ENCODE measurements at places on chromosomes 7 and 10.

- no peak for DNase-seq
Observed at GRCh38 chr10:114697061-114697598, 39.1 kb upstream of the ABLIM1 start.

GRCh38 chr10:96721207-96721572 is 876 bp upstream of the PIK3AP1 start:
- DNase-seq = no peak

DNA sequence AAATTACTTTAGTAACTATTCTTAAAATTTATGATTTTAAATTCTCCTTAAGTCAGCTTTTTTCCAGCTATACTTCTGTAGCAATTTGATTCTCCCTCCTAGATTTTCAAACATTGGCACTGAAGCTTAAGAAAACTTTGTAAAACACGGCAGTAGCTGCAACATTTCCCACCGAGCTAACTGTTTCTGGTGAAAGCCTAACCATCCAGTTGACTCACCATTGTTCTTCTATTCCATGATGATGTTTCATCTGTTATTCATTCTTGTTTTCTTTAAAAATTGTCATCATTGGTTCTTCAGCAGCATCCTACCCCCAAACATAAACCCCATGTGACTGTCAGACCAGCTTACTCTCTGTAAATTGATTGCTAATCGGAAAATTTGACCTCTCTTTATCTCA is 312.3 kb downstream of the DGKB start:
- DNase-seq = no peak

DNA sequence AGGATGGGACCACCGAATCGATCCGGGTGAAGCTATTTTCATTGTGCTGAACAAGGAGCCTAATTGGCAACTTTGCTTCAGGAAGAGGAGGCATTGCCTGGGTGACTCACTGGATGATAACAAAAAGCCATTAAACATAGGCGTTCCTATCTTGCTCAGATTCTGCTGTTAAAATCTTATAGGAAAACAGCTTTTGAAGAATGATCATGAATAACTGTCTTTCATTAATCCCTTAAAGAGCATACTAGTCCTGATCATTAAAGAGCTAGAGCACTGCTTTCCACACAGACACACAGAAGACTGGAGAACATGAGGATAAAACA is 174.2 kb upstream of the IMMP2L start:
- no peak for DNase-seq

Measured in NCI-H2081 treated with DMSO at 0.1 percent for 48 hours (cell line).